Smooth muscle cell of bladder (primary cell): ENCODE measurements at places on chromosomes 6 and 20. TPM values are rescaled to one million over a fixed set of nuclear protein-coding genes. Genes with fewer than 3 reads are reported as not detected.

Gene AHCY
- 90.0 and 90.7 TPM in 2 replicates for total RNA-seq

Gene TGM3
- total RNA-seq, result 0.18 TPM in 1 of 2 replicates, not detected in the other

Gene MOCS3
- 7.3 and 8.7 TPM in 2 replicates for total RNA-seq

Gene NKX2-2
- not detected in 2 replicates for total RNA-seq
